Thoracic aorta (tissue), 2 donors: ENCODE measurements at places on chromosomes 1 and 21. TPM values are rescaled to one million over a fixed set of nuclear protein-coding genes. Genes with fewer than 3 reads are reported as not detected.

The SYNC gene
- 119 TPM for total RNA-seq

The CBS gene
- 45.7 TPM for total RNA-seq

The KRTAP20-3 gene
- total RNA-seq, result not detected

The FCN3 gene
- total RNA-seq, result 4.5 TPM

The PLD5 gene
- total RNA-seq, result 23.9 TPM

The OR14K1 gene
- not detected for total RNA-seq

The RXFP4 gene
- total RNA-seq, result not detected

The GCSAML gene
- 1.2 TPM for total RNA-seq

The RGS18 gene
- total RNA-seq, result 1.8 TPM

The AQP10 gene
- not detected for total RNA-seq

The LAMTOR2 gene
- 37.0 TPM for total RNA-seq

The PDZK1 gene
- 1.3 TPM for total RNA-seq

The OLIG2 gene
- not detected for total RNA-seq

The NCDN gene
- 39.0 TPM for total RNA-seq

The CCDC30 gene
- 3.0 TPM for total RNA-seq

The AIM2 gene
- 3.4 TPM for total RNA-seq

The SH2D1B gene
- 0.68 TPM for total RNA-seq

The FTCD gene
- 0.27 TPM for total RNA-seq

The C8A gene
- not detected for total RNA-seq

The LYPD8 gene
- not detected for total RNA-seq

The CIART gene
- total RNA-seq, result 9.7 TPM

The LMX1A gene
- total RNA-seq, result 0.68 TPM

The KCNK1 gene
- 8.5 TPM for total RNA-seq

The DRAXIN gene
- total RNA-seq, result 0.35 TPM
